ENCODE measurements at places on chromosomes 4 and X. TPM values are rescaled to one million over a fixed set of nuclear protein-coding genes. Genes with fewer than 3 reads are reported as not detected.

Gene FTSJ1
- 48.5 TPM for total RNA-seq

Gene ATP8A1
- 0.19 TPM for total RNA-seq

Gene ZCCHC12
- under 0.01 TPM for total RNA-seq

Gene ADAM29
- total RNA-seq, result not detected

Gene TXLNG
- 6.3 TPM for total RNA-seq

Gene GSX2
- total RNA-seq, result under 0.01 TPM

Gene HSD17B13
- under 0.01 TPM for total RNA-seq

Gene PNMA6A
- 2.8 TPM for total RNA-seq

Gene MMRN1
- total RNA-seq, result 3.8 TPM

Gene EPHA5
- total RNA-seq, result 7.1 TPM

Gene H2BW1
- total RNA-seq, result not detected

Gene SSX2B
- total RNA-seq, result not detected

Gene DCHS2
- not detected for total RNA-seq

Gene CYBB
- under 0.01 TPM for total RNA-seq

Gene RXFP1
- 18.6 TPM for total RNA-seq

Gene ABCB7
- total RNA-seq, result 23.2 TPM

Gene CPE
- total RNA-seq, result 294 TPM

Gene ANK2
- 50.2 TPM for total RNA-seq

Gene CLNK
- not detected for total RNA-seq

Gene SHOX
- total RNA-seq, result not detected

Gene TMSB15B
- 2.5 TPM for total RNA-seq

Gene MAGEC1
- total RNA-seq, result not detected

Gene XKRX
- 0.28 TPM for total RNA-seq

Gene APLN
- total RNA-seq, result 14.9 TPM

Gene CYLC1
- total RNA-seq, result not detected

Gene AR
- total RNA-seq, result 1.5 TPM

Gene GAGE1
- total RNA-seq, result not detected

Gene PABPC5
- total RNA-seq, result 2.5 TPM

Gene OTC
- not detected for total RNA-seq

Gene MORC4
- total RNA-seq, result 41.0 TPM

Gene SPANXA1
- total RNA-seq, result not detected

Gene HAND2
- total RNA-seq, result 12.8 TPM

Gene APBB2
- 87.4 TPM for total RNA-seq

Gene SATL1
- total RNA-seq, result not detected

Gene EFNB1
- 40.8 TPM for total RNA-seq

Gene NPNT
- total RNA-seq, result not detected

Gene FGFBP2
- not detected for total RNA-seq

Gene MAGEA10
- total RNA-seq, result not detected

Gene HSFX1
- 0.85 TPM for total RNA-seq

Gene TRPC3
- total RNA-seq, result under 0.01 TPM

Gene ASMT
- not detected for total RNA-seq

Gene CPXCR1
- not detected for total RNA-seq

Gene TLL1
- 0.85 TPM for total RNA-seq

Gene EXOC1L
- not detected for total RNA-seq
